GM18507 (cell line): ENCODE measurements at places on chromosomes 3 and 15.

DNA sequence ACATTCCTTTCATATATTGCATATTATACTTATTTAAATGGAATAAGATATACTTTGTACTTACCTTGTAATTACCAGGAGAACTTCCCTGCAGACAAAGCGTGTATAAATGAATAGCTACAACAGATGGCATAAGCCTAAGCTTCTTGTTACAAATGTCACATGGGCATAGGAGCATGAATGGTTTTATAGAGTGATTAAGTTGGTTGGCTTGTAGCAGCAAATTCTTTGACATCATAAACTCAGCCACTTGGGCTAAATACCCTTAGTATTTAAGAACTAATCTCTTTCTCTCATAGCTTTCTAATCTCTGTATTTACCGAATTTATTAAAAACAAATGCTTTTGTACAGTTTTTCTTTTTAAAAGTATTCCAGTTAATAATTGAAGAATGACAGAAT lies at the start of gene UBAP1L:
UBAP1L (minus strand) TSS at position 115 of the 400 bp plus-strand sequence. CDS start 8,985 bp downstream, outside the sequence.
- DNase-seq: no peak

GRCh38 chr15:88610701-88611231 lies 10.4 kb upstream of the AEN start:
- DNase-seq: no peak

DNA sequence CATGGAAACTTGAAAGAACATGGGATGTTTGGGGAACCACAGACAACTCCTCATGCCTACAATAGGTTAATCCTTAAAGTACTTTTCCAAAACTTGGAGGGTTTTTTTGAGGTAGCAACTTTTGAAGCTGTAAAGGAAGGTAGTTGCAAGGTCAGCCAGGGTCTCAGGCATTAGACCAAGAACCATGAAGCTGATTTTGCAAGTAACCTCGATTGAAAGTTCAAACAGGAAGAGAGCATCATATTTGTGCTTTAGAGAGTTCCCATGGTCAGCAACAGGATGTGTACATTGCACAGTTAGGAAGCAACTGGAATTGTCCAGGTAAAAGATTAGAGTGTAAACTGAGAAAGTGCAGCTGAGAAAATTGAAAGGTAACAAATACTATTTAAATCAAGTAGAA lies 199.8 kb upstream of the NR2F2 start:
- no peak for DNase-seq

GRCh38 chr15:34837246-34838016 lies 42.1 kb upstream of the ACTC1 start:
- no peak for DNase-seq

DNA sequence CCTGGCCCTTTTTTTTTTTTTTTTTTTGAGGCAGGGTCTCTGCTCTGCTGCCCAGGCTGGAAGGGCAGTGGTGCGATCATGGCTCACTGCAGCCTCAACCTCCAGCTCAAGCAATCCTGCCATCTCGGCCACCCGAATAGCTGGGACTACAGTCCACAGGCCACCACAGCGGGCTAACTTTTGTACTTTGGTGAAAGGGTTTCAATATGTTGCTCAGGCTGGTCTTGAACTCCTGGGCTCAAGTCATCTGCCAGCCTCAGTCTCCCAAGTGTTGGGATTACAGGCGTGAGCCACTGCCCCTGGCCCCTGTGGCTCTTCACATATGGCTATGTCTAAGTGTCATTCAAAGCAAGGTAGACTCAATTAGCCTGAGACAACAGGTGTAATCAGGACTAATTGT lies 8.8 kb upstream of the DPPA2 start:
- DNase-seq: no peak

GRCh38 chr3:44974416-44974815 lies 1.6 kb downstream of the ZDHHC3 start:
- DNase-seq: no peak

GRCh38 chr3:150360966-150361365 lies 47.1 kb upstream of the TSC22D2 start:
- DNase-seq: no peak

DNA sequence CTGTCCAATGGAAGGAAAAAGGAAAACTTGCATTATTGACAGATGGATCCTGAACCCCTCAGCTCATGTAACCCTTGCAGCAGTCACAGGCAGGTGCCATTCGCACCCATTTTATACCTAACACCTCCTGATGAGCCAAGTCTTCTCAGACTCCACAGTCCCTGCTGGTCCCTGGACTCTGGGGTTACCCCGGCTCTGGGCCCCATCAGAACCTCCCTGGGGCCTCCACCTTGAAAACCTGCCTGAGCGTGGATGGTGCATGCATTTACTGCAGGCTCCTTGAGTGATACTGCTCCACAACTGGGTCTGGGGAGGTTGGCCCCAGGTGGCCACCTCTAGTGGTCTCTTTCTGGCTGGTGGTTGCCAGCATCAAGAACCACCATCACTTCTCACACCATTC lies 15.9 kb upstream of the DOCK3 start:
- no peak for DNase-seq

- no peak for DNase-seq
Observed at GRCh38 chr3:100606894-100607512, 2.4 kb upstream of the ADGRG7 start.

GRCh38 chr3:150270883-150271590 lies 137.1 kb upstream of the TSC22D2 start:
- no peak for DNase-seq

DNA sequence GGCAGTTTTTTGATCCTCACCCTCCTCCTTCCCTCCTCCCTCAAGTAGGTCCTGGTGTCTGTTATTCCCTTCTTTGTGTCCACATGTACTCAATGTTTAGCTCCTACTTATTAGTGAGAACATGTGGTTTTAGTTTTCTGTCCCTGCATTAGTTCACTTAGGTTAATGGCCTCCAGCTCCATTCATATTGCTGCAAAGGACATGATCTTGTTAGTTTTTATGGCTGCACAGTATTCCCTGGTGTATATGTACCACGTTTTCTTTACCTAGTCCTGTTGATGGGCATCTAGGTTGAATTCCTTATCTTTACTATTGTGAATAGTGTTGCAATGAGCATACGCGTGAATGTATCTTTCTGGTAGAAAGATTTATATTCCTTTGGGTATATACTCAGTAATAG lies 61.7 kb upstream of the FGF7 start:
- no peak for DNase-seq

DNA sequence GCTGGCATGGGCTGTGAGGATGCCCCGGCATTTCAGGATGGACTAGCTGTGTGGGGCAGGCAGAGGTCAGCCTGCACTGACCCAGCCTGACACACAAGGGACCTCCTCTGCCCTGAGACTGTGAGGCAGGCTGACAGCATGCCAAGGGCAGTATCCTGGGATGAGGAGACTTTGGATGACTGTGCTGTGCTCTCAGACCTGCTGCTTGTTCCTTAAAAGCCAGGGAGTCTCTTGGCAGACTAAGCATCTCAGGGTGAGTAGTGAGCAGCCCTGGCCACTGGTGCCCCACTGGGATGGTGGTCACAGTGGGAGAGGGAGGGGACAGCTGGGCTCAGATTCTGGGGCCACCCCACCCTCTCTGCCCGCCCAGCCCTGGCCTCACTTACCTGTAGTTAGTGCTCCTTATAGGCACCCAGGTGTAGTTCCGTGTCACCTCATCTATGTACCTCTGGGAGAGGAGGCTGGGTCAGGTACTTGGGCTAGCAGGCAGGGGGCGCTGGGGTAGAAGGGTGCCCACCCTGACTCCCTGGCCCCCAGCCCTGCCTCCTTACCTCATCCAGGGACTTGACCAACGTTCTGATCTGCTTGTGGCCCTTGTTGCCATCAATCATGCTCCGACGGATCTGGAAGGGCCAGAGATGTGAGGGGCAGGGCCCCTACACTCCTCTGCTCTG lies 16.1 kb upstream of the TMEM115 start:
- no peak for DNase-seq

GRCh38 chr3:150681057-150681456 lies 22.7 kb downstream of the ERICH6 start:
- no peak for DNase-seq

DNA sequence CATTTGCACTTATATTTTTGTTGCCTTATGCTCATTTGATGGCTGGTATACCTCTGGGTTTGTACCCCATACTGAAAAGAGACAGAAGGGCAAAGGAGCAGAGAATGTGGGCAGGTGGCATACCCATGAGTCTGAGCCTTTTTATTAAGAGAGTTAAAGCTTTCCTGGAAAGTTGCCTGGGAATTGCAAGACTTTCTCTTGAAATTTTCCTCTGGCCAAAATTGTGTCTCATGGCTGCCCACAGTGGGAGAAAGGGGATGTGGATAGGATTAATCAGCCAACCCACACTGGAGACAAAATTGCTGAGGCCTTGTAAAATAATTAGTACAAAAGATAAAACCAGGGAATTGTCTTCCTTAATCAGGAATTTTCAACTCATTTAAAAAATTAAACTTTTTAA lies 8.2 kb upstream of the NMD3 start:
- no peak for DNase-seq

DNA sequence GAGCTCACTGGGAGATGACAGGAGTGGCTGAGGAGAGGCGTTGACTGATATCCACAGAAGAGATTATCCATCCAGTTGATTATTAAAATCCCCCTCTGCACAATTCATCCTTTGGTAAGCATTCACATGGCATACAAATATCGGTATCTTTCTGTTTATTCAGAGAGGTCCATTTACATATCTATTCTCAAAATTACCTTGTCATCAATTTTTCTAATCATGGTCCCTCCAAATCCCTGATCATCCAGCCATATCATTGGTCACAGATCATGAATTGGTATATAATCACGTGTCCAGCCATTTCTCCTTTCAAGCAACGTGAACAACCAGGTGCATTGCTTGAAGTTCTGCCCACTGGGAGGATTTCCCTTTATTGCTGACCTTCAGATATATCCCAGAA lies 1321.0 kb downstream of the ROBO2 start:
- no peak for DNase-seq

- DNase-seq: no peak
Observed at GRCh38 chr15:30985081-30985531, 6.3 kb downstream of the MTMR10 start.

GRCh38 chr15:69957175-69957574 lies 140.5 kb downstream of the TLE3 start:
- DNase-seq: no peak

GRCh38 chr15:80550219-80550907 lies 144.7 kb upstream of the ABHD17C start:
- DNase-seq: no peak

GRCh38 chr15:73872346-73872745 lies 1.0 kb upstream of the TBC1D21 start:
- no peak for DNase-seq

DNA sequence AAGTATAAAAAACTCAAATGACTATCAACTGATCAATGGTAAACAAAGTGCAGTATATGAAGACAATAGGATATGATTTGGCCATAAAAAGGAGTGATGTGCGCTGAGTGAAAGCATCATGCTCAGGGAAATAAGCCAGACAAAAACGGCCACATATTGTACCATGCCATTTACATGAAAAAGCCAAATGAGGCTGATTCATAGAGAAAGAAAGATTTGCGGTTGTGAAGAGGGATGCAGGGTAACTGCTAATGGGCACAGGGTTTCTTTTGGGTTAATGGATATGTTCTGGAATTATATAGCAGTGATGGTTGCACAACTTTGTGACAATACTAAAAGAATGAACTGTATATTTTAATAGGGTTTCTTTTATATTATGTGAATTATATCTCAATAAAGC lies 877.2 kb upstream of the CFAP20DC start:
- no peak for DNase-seq

- no peak for DNase-seq
Observed at GRCh38 chr3:169813278-169813677, 574 bp upstream of the LRRC34 start.

- DNase-seq: no peak
Observed at GRCh38 chr15:79644091-79644490, 212.0 kb downstream of the MINAR1 start.

GRCh38 chr3:16299746-16300145 lies 34.7 kb downstream of the OXNAD1 start:
- no peak for DNase-seq

GRCh38 chr3:154540950-154541604 lies 111.1 kb upstream of the GPR149 start:
- DNase-seq: no peak

GRCh38 chr15:93298901-93299300 lies 209.9 kb upstream of the RGMA start:
- no peak for DNase-seq

GRCh38 chr15:77568014-77568972 lies 64.4 kb downstream of the LINGO1 start:
- DNase-seq: no peak

- DNase-seq: no peak
Observed at GRCh38 chr3:51099794-51100535, 285.1 kb upstream of the MANF start.

DNA sequence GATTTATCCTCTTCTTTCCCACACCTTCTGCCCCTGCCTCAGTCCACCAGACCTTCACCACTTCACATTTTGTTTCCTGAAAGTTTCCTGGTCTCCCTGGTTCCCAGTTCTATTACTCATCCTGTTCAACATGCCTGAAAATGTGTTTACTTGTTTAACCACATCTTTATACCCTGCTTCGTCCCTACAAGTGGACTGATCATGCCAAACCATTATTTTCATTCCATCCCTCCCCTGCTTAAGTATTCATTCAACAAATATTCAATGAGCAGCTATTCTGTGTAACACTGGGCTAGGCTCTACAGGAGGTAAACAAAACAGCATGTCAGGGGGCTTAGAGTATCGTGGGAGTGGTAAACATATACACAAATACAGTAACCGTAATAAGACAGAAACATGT lies 5.5 kb downstream of the MYO5A start:
- DNase-seq: no peak

DNA sequence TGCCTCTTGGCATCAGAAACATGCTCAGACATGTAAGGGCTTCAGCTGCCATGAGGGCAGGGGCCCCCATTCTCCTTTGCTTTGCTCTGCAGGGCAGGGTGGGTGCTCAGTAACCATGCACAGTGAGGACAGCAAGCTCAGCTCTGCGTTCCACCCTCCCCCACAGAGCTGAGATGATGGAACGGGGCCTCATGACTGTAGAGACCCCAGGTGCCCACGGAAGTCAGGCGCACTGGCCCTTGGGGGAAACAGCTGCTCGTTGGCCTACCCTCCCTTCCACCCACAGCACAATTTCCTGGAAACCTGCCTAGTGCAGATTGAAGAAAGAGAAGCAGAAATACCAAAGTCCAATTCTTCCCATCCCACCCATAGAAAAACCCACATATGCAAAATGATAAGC lies 10.5 kb downstream of the CTXND1 start:
- no peak for DNase-seq

GRCh38 chr3:124654470-124654845 lies 75.8 kb upstream of the UMPS start:
- DNase-seq: no peak

DNA sequence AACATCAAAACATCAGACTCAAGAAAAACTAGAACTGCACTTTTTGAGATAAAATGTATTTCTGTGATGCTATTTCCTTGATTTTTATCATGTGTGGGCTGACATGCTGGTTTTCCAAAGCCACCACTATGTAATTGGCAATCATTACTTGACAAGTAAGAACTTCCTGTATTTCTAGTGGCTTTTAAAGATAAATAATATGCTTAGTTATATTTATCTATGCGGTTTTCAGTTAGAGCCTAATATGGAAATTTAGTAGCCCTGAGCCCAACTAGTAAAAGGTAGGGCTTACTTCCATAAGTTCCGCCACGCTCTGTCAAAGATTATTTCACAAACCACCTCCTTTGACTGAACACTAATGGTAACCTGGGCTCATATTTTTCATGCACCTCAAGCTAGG lies 91.6 kb downstream of the PPARG start:
- no peak for DNase-seq

- DNase-seq: no peak
Observed at GRCh38 chr15:70248116-70249025, 150.7 kb upstream of the TLE3 start.
